Neuronal stem cell (in vitro differentiated cells): ENCODE measurements at places on chromosomes 5 and 9.
A peak's percentile ranks its signal among the peaks of the same experiment; 100 is the strongest.

DNA sequence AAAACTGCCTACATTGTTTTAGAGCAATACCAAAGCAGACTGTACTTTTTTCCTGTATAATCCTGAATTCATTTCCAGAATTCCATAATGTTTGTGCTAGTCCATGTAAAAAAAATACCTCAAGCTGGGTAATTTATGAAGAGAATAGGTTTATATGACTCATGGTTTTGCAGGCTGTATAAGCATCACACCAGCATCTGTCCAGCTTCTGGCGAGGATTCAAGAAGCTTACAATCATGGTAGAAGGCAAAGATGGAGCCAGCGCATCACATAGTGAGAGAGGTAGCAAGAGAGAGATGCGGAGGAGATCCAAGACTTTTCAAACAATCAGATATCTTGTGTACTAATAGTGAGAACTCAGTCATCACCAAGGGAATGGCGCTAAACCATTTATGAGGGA lies 280.3 kb upstream of the CDH9 start:
- no peak for DNase-seq

- no peak for DNase-seq
These were observed 71.5 kb downstream of the ANKRD33B start for GRCh38 chr5:10635257-10635866.

DNA sequence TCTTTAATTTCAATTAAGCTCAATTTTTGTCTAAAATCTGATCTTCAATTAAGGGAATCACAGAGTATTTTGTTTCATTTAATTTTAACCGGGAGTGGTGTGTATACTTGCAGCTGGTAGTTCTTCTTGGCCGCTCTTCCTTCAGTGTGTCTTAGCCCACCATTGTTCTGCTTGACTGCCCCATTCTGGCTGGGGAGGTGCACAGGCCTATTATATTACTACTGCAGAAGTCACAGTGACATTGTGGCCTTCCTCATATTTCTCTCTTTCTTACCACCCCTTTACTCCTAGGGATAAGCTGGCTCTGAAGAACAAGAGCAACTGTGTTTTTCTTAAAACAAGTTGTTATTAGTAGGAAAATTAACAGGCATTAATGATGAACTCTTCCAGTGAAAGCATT lies 123.7 kb downstream of the ATG10 start:
- no peak for DNase-seq

DNA sequence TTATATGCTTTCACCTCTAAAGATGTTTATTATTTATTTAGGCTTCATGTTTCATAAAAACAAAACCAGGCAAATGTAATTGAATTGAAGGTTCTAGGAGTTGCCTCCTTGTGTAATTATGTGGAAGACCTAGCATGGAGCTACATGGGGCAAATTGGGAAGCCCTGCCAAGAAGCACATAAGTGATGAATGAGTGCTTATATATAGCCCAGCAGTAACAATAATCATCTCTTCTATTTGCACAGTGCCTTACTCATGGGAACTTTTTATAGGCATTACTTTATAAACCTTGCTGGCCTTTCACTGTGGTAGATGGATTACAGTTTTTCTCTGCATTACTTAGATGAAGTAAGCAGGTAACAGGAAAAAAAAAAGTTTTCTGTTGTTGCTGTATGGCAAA lies 40.0 kb upstream of the GRAMD2B start:
- no peak for DNase-seq

GRCh38 chr9:81468084-81468595 lies 221.2 kb downstream of the TLE1 start:
- DNase-seq, result no peak

DNA sequence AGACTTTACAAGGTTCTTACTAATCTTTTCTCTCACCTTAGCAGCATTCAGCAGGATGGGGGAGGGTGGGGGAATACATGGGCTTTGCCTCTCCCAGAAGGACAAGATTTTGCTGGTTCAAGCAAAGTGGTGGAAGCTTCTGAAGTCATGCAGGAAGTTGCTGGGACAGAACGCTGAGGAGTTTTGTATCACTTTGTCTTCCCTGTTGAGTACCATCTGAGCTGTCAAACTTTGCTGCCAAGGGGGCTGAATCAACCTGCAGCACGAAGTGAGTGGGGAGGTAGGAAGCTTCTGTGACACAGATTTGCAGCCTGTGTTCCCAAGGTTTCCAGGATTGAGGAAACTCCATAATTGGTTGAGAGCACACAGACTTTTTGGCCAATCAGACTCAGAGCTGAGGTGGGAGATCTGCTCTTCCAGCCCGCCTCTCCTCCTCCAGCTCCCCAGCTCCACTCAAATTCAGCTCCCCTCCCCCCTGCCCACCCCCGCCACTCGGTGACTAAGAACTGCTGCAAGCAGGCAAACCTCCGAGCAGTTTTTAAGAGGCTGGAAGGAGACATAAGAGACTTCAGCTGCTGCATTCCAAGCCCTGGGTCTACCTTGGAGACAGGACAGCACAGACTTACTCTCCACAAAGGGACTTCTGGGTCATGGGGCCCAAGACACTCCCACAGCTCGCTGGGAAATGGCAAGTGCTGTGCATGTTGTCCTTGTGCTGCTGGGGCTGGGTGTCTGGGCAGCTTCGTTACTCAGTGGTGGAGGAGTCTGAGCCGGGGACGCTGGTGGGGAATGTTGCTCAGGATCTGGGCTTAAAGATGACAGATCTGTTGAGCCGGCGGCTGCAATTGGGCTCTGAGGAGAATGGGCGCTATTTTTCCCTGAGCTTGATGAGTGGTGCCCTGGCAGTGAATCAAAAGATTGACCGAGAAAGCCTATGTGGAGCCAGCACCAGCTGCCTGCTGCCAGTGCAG lies at the start of gene PCDHGC5:
Gene PCDHGC5 (plus strand): TSS at position 491 of the 971 bp plus-strand sequence. CDS start 160 bp downstream, at position 651.
- DNase-seq, result no peak

DNA sequence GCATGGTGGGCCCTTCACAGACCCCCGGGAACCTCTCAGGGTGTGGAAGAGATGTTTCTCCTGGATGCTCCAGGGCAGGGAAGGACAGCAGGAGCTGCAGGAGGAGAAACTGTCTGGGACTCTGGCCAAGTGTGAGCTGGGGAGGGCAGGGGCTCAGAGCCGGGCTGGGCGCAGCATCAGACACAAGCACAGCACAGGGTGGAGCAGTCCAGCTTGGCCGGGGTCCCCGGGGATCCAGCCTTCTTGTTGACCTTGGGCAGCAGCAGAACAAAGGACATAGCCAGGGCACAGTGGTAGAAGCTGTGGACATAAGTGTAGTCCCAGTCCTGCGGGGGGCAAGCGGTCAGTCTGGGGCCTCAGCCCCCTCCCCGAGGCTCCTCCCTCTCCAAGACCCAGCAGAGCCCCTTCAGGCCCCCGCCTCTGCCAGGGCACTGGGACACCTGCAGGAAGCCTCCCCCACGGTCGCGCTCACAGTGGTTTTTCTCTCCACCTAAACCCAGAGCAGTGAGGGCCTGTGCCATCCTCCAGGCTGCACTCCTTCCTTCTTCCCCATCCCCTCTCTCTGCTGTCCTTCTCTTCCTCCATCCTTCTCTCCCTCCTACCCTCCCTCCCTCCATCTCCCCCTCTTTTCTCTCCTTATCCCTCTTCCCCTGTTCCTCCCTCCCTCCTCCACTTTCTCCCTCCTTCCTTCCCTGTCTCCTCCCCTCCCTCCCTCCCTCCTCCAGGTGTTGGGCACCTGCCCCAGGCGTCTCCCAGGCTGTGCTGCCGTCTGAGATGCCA lies 10.1 kb downstream of the MYMK start:
- no peak for DNase-seq

DNA sequence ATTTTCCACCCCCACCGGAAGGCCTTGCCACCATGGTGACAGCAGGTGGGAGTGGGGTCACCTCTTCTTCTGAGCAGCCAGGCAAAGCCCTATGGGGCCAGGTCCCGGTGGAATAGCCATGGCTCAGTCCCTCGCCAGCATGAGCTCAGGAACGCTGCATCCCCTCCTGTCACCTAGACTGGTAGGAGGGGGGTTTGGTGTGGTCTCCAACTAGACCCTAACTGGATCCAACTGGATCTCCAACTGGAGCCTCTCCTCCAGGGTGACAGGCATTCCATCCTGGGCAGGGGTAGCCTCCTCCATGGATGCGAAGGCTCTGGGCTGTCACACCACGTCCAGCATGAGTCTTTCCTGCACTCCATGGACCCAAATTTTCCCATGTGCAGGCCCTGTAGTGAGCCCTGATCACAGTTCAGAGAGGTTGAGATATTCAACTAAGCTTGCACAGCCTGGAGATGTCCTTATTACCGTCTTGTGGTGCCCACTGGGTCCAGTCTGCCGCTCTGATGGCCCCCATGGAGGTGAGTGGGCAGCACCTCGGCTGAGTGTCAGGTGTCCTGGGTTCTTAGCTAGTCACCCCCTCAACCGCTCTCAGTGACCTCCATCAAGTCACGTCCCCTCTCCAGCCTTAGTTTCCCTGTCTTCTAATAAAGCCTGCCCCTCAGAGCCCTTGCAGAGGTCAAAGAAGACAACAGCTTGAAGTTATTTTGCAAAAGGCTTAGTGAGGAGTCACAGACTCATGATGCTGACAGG lies 18.6 kb upstream of the FIBCD1 start:
- DNase-seq, result no peak

GRCh38 chr5:35309365-35310130 lies 79.3 kb upstream of the PRLR start:
- DNase-seq, result no peak

- DNase-seq, result no peak
These were observed 19.5 kb downstream of the CXXC5 start for GRCh38 chr5:139667730-139668063.

DNA sequence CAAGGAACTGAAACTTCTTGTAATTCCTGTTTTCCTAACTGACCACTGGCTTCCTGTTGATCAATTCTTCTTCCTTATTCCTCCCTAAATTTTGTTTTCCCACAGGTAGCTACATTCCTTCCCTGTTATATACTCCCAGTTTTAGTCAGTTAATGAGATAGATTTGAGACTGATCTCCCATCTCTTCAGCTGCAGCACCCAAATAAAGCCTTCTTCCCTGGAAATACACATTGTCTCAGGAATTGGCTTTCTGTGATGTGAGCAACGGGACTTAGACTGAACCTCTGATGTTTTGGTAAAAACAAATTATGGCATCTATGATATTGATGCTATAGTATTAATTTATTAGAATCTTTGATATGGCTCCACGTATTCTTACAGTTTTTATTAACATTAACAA lies 617.3 kb upstream of the ST8SIA4 start:
- DNase-seq, result no peak

DNA sequence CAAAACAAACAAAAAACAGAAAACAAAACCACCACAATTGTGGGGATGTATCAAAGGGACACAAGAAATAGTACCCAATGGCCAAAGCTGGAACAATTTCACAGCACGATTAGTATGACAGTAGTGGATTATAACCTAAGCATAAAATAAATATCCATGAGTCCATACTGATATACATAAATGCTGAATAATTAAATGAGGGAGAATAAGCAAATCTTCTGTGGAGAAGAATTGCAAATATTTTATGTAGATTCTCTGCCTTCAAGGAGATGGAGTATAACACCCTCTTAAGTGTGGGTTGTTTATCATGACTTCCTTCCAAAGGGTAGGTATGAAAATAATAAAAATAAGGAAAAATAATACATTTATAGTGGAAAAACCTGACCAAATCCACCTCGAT lies 325.4 kb downstream of the PDE4D start:
- DNase-seq, result no peak

DNA sequence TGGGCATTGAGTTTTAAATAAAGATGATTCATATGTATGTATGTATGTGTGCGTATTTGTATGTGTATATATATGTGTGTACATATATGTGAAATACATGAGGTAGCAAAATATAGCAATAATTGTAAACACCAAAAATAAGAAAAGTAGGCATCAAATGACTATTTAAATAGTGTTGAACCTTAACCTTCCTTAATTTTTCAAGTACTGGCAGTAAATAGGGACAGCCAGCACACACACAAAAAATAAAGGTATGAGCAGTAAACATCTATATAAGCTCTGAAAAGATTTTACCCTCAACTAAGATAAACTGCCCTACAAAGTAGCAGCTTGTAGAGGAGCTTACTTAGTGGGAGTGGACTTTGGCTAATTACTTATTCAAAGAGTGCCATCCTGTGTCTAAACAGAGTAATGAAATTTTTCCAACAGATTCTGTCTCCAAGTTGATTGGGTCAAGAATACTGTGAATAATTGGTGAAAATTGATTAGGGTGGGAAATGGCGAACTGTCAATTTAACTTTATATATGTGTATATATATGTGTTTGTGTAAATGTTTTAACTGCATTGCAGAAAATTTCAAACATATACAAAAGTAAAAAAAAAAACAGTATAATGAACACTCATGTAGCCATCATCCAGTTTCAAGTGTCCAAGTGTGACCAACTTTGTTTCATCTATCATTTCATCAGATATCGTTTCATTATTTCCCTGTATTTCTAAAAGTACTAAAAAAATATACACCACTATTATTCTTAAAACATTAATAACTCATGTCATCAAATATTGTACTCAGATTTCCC lies 2.0 kb upstream of the ADAMTS6 start:
- DNase-seq, result no peak

DNA sequence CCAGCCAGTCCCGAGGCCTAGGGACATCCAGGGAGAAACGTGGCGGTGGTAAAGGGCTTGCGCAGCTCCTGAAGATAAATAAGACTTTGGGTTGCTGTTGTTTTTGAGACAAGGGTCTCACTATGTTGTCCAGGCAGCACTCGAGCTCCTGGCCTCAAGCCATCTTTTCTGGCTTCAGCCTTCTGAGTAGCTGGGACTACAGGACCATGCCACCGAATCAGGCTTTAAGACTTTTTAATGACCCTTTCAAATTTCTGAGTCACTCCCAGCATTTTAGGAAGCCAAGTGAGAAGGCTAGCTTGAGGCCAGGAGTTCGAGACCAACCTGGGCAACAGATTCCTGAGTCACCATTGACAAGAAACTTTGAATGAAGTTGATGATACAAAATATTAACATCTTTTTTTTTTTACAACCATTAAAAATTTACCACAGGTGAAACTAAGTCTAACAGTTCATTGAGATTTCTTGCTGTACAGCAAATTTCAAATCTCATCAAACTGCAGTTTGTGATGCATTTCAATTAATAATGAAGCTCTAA lies 817 bp upstream of the GNE start:
- DNase-seq, result no peak

- no peak for DNase-seq
These were observed 109.8 kb upstream of the ATP10B start for GRCh38 chr5:160961761-160962160.

DNA sequence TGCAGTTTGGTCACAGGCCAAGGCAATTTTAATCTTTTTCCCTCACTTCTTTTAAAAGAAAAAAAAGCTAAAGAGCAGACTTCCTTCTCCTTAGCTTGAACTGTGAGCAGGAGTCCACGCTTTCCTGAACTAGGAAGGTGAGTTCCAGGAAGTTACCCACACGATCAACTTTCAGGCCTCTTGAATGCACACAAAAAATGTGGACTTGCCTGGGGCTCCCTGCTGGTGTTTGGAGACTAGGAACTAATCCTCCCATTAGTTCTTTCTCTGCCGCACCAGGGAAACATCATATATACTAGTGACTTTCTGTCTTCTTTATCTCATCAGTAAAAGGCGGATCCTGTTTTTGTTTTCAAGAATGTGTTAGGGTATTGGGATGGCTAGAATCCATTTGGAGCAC lies 240.0 kb downstream of the GOLPH3 start:
- DNase-seq, result peak; percentile 43

- DNase-seq, result no peak
These were observed 56.3 kb upstream of the EXOC3 start for GRCh38 chr5:386432-387341.

GRCh38 chr9:123356851-123357742 lies 1.1 kb downstream of the CRB2 start:
- peak; percentile 81 for DNase-seq

GRCh38 chr5:126234563-126235195 lies 188.5 kb upstream of the GRAMD2B start:
- DNase-seq, result peak; percentile 38
